ENCODE measurements at places on chromosomes 11 and 22. TPM values are rescaled to one million over a fixed set of nuclear protein-coding genes. Genes with fewer than 3 reads are reported as not detected.
A peak's percentile ranks its signal among the peaks of the same experiment; 100 is the strongest.

PHOX2A gene
- total RNA-seq: not detected

BIK gene
- total RNA-seq: 2.6 TPM

DNA sequence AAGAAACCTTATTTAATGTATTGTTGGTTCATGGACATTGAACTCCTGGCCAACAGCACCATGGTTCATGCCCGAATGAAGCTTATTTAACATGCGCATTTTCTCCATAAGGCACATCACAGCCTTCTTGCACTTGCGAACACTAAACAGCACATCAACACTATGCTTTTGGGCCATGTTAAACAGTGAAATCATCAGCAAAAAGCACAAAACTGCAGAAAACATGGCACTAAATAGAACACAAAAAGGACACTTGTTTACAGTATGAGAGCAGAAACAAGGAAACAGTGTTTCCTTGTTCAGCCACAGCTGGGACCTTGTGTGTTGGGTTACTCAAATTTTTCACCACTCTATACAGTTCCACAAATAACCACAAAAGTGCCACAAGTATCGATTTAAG lies 122.3 kb downstream of the MSANTD4 start:
- H3K36me3 ChIP-seq: no peaks in the 10 kb centered on the region
- no peaks in the 10 kb centered on the region for H3K4me1 ChIP-seq
- H3K27ac ChIP-seq: no peak overlapping the region
- no peaks in the 10 kb centered on the region for H3K27me3 ChIP-seq
- no peak for DNase-seq

SCUBE1 gene
- total RNA-seq: not detected

DNA sequence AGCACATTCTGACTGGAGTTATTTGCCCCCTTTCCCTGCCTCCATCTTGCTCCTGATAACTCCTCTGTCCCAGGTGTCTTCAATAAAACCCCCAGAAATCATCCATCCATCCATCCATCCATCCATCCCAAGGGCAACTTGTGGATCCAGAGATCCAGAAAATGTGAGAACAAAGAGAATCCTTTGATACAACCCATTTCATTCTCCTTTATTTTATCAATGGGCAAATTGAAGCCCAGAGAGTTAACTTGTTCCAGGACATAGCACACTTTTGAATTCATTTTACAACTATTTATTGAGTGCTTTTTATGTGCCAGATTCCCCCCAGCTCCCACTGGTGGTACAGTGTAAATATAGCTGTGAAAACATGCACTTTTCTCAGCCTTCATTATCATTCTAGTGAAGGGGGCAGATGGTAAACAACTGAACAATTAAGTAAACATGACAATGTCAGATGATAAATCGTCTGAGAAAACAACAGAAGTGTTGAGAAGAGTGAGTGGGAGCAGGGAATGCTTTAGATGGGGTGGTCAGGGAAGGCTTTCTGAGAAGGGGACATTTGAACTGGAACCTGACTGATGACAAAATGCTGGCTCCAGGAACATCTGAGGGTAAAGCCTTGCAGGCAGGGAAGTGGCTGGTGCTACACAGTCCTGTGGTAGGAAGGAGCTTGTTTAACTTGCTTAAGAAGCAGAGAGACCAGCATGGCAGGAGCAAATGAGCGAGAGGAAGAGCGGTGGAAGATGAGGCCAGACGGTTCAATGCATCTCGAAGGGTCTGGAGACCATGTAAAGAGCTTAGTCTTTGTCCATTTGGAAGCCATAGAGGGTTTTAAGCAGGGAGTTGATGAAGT lies 80.0 kb upstream of the TIMP3 start:
- H3K27ac ChIP-seq: no peak overlapping the region
- H3K4me3 ChIP-seq: peak overlapping the region; percentile 48
- DNase-seq: no peak
- H3K27me3 ChIP-seq: no peaks in the 10 kb centered on the region

DNA sequence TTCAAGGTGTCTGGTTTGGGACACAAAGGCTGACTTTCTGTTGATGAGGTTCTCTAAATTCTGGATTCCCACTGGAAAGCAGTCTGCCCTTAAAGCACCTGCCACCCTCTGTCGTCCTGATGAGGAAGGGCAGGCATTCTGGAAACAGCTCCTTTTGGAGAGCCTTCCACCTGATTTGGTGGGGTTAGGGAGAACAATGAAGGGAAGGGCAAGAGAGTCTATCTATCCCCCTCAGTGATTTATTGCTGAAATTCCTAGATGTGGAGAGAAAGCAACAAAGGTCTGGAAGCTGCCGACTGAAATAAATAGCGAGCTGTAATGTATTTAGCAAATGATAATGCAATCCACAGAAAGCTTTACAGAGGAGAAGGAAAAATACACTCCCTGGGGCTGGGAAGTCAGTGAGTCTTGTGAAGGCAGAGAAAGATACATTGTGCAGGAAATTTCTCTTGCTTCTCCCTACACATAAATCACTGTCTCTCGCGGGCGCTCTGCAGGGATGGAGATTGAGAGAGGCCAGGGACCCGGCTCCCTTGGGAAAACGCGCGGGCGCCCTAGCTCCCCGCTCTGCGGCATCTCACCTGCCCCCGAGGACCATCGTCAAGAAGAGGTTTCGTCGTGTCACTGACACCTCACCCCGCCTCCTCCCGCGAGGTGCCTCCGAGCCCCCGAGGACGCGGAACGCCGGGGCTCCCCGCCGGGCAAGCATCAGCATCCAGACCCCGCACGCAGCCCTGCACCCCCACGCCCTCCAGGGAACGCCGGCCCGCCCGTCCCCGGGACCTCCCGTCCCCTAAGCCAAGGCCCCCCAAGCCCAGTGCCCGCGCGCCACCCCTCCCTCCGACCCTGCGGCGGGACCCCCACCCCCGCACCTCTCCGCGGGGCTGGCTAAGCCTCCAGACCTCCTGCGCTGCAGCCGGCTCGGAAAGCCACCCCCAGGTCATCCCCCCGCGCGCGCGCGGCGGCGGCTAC lies 673 bp downstream of the CDON start:
- H3K36me3 ChIP-seq: no peaks in the 10 kb centered on the region
- no peaks in the 10 kb centered on the region for H3K27me3 ChIP-seq
- H3K4me3 ChIP-seq: peak overlapping the region; percentile 83
- DNase-seq: peak; percentile 10
- peaks cover 9% of the 10 kb centered on the region for H3K4me1 ChIP-seq
